ENCODE measurements at places on chromosomes 5 and 9.

GRCh38 chr5:54680998-54681397, 163.4 kb downstream of the SNX18 start:
- no peak for DNase-seq

- DNase-seq: no peak
Measured at GRCh38 chr9:114693248-114693855, 11.4 kb upstream of the TEX48 start.

DNA sequence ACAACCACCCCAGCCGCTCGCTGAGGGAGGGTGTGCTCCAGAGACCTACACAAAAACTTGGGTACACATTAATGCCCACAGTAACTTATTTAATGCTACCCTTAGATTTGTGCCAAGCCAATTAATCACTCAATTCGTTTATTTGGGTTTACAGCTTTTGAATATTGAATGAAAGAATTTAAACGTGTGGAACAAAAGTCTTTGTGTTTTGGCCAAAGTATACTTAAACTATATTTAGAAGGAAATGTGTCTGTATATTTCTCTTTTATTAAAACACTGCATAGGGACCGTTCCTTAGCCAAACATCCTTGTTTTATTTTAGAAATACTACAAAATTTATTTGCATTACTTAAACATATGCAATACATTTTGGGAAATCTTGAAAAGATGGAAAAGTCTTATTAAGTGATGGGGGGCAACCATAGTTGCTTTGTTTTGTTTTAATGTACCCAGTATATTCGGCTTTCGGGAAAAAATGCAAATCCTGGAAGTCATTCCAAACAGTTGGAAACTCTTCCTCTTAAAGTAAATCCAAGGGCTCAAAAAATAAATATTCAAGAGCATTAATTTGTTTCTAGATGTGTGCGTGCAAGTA, 11.8 kb downstream of the ZNF608 start:
- DNase-seq: no peak

DNA sequence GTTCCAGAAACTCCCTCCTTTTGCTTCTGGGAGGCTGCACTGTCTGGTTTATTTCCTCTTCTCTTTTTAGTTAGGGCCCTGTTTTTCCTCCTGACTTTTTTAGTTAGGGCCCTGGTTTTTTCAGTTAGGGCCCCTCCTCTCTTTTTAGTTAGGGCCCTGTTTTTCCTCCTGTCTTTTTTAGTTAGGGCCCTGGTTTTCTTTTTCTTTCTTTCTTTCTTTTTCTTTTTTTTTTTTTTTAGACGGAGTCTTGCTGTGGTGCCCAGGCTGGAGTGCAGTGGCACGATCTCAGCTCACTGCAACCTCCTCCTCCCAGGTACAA, 15.1 kb downstream of the GSN start:
- DNase-seq: no peak

DNA sequence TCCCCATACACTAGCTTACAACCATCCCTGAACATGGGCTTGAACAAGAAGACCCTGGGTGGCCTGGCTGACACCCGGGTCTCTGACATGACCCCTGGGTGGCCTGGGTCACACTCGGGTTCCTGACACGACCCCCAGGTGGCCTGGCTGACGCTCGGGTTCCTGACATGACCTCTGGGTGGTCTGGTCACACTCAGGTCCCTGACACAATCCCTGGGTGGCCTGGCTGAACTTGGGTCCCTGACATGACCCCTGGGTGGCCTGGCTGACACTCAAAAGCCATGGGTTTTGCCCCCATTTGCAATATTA, 38.0 kb downstream of the PRRT1B start:
- no peak for DNase-seq

GRCh38 chr9:135933114-135933513, 25.8 kb upstream of the CAMSAP1 start:
- no peak for DNase-seq

- no peak for DNase-seq
Measured at GRCh38 chr5:126138281-126138931, 284.8 kb upstream of the GRAMD2B start.

- DNase-seq: no peak
Measured at GRCh38 chr5:135964670-135965320, 10.0 kb upstream of the LECT2 start.

DNA sequence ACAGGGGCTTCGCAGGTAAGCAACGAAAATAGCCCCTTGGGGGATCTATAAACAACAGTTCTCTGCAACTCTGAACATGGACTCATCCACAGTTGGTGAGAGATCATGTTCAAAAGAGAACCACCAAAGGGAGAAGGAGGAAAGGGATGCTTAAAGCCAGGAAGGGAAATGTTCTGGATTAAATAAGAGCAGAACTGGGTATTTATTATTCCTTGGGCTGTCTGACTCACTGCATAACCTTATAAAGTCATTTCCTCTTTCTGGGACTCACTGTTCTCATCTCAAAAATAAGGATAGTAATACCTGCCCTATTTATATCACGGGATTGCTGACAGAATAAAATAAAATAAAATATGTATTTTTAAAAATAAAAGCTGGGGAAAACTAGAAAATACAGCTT, 11.2 kb upstream of the MARCHF3 start:
- no peak for DNase-seq

GRCh38 chr5:170108266-170108785, 2.6 kb downstream of the FOXI1 start:
- no peak for DNase-seq

- DNase-seq: no peak
Measured at GRCh38 chr9:121658591-121658990, 7.2 kb downstream of the DAB2IP start.
